ENCODE measurements at places on chromosomes 11 and 22. TPM values are rescaled to one million over a fixed set of nuclear protein-coding genes. Genes with fewer than 3 reads are reported as not detected.

Gene PIWIL4
- 4.1 TPM for polyA plus RNA-seq

Gene SMTNL1
- polyA plus RNA-seq: 0.17 TPM

Gene CNTF
- 1.6 TPM for polyA plus RNA-seq

Gene CXCR5
- polyA plus RNA-seq: not detected

DNA sequence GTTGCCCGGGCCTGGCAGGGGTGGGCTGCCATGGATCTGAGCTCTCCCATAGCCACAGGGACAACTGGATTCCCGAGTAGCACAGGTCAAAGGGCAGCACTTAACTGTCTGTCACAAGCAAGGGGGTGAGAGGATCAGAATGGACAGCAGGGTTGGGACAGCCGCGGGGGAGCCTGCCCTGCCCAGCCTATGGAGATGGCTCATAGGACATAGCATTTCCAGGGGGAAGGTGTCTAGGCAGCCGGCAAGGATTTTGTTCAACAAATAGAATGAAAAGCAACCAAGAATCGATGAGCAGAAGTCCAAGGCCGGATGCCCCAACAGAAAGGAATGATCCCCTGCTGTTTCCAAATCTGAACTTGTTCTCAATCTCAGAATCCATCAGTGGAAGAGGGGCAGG lies 92.9 kb downstream of the RPS6KA4 start:
- DNase-seq: no peak

GRCh38 chr22:40116496-40117200 lies 61.1 kb upstream of the TNRC6B start:
- DNase-seq: no peak

DNA sequence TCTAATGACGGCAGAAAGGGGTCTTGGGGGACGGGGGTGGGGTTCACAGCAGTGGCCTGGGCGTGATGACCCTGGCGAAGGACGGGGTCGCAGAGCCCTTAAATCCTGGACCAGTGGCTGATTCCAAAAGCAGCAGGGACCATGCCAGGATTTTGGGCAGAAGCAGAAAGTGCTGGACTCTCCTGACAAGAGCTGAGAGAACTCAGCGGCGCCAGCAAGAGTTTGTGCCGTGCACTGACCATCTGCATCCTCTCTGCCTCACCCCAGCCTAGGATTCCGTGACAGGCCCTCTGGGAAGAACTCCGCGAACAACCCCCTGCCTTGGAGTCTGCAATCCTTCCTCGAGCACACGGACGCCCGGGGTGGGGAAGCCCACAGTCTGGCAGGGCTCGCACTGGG lies 644 bp upstream of the NDUFV1 start:
- DNase-seq: no peak

- no peak for DNase-seq
These were observed 28.2 kb downstream of the C2CD3 start for GRCh38 chr11:74142624-74143023.

DNA sequence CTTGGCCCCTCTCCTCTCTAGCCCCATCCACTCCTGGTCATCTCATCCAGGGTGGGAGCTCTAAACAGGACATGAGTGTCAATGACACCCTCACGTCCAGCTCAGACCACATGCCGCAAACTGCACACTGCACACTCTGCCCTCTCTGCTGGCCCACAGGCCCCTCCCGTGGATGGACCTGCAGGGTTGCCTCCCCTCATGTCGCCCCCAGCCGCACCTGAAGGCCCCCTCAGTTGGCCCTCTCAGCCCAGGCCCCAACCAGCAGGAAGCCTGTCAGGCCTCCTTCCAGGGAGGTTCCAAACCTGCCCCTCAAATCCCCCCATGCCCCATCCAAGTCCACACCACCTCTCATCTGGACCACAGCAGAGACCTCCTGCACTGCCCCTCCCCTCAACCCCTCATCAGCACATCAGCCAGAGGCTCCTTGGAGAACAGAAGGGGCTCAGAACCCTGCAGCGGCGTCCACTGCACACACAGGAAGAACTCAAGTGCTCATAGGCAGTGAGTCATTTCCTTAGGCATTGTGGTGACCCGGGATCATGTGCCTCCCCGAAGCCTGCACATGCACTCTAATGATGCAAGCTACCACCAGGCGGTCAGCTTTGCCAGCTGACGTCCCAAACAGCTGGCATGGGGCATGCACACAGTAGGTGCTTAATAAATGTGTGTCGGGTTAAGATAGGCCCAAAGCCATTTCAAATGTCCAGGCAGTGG lies 12.9 kb upstream of the CDKN1C start:
- DNase-seq: no peak

GRCh38 chr11:7596975-7597391 lies 76.3 kb downstream of the CYB5R2 start:
- no peak for DNase-seq

DNA sequence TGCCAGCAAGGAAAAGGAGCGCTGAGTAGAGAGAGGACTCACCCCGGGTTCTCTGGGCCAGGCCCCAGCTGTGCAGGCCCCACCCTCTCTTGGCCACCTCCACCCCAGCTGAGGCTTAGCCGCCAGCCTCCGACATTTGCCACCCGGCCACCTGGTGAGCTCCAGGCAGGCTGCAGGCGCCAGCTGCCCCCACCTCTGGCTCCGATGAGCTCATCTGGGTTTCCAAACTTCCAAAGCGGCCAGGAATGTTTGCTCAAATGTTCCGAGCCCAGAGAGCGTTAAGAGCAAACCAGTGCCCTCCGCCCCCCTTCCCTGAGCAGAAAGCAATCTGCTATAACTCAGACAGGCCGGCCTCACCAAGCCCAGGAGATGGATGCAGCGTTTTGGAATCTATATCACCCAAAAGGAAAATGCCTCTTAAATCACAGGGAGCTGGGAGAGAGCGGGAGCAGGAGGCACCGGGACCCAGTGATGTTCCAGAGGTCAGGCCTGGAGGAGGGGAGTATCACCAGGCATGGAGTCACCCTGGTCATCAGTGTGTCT lies 9.1 kb upstream of the MN1 start:
- no peak for DNase-seq

DNA sequence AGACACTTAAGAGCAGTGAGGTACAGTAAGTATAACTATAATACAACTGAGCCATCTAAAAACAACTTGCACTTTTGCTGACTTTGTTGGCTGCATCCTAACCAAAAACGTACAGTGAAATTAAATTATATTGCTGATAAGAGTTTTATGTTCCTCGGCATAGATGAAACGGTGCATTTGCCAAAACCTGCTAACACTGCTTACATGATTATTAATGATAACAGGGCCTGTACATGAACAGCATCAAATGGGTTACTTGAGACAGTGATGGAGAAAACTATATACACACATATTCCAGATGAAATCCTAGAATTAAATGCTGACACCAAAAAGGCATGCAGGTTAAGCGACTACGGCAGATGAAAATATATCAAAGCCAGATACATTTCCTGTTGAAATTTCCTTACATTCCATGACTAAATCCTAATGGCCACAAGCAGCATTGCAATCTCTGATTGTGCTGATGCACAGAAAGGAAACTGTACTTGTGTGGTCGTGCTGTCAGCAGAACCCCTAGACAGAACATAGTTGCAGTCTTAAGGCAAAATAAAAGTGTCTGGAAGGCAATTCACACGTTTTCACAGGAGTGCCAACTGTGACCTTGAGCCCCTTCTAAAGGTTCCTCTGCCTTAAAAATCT lies 143.9 kb downstream of the CADM1 start:
- DNase-seq: no peak

DNA sequence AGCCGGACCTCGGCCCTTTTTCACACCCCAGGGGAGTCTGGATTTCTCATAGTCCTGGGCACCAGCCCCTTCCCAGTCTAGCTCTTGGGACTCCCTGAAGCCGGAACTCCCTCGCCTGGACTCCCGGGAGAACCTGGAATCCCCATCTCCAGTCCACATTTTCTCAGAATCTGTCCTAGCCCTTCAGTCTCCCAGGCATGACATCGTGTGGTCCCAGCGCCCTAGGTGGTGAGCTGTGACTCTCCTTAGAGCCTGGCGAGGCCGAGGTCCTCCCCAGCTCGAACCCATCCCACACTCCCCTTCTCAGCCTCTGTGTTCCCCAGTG lies 673 bp upstream of the DUSP18 start:
- no peak for DNase-seq

DNA sequence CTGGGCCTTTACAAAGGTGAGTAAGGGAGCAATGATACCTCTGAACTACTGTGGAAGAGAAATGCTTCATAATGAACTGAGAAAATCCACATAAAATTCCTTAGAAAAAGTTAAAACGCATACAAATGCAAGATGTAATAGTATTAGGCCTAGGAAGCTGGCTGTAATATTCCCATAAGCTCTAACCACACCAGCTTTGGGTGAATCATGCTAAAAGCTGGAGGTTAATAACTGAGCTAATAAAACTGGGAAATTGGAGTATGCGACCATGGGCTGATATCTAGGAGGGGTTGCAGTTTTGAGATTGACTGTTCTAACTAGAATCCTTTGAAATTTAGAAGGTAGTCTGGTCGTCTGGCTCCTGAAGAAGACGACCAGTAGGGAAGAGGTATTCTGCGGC lies 28.6 kb upstream of the RCE1 start:
- no peak for DNase-seq
